ENCODE measurements at places on chromosomes 7 and 10. TPM values are rescaled to one million over a fixed set of nuclear protein-coding genes. Genes with fewer than 3 reads are reported as not detected.

DNA sequence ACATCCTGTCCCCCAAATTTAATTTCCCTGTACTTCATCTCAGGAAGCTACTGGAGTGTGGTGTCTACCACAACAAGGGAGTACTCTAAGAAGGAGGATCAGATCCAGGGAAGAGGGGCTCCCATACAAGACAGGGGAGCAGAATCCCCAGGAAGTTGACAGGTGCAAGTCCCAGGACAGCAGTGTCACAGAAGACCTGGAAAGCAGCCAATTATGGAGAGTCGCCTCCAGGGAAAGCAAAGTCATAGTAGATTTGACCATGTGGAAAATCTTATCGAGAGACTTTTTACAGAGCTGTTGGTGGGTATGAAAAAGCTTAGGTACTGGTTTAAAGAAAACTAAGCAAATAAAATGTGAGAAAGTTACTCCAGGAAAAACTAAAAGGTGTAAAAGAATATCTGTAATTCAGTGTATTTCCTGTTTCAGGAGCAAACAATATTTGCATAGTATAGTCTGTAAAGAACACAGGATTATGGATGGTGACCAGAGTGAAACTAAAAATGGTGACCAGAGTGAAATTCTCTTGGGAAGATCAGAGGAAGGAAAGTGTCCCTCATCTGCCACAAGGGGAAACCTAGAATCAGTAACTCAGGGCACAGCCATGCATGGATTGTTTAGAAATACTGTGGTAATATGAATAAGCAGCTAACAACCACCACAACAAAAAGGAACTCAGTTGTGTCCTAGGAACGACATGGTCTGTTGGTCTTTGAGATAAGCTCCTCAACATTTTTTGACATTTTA, 44.5 kb downstream of the LANCL2 start:
- DNase-seq = no peak

- DNase-seq = no peak
Observed at GRCh38 chr10:74137992-74138391, 12.6 kb downstream of the AP3M1 start.

The SLC39A12 gene
- polyA plus RNA-seq = not detected

The CLEC2L gene
- 2.1 TPM for polyA plus RNA-seq

DNA sequence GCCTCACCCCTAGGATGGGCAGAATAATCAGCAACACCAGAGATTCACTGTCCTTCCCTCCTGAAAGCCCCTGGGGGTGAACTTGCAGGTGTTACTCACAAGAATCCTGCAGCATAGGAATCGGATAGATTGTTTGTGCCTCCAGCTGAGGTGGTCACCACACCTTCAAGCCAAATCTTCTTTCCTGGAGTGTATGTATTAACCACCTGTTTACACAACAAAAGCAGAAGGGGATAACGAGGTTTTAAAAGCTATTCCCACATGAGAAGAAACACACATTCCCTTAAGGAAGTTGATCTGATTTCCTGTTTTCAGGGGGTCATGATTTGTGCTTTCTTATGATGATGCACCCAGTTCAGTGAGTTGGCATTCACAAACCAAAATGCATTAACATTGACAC, 173.8 kb upstream of the HPS1 start:
- no peak for DNase-seq

The CPA4 gene
- 1.2 TPM for polyA plus RNA-seq

DNA sequence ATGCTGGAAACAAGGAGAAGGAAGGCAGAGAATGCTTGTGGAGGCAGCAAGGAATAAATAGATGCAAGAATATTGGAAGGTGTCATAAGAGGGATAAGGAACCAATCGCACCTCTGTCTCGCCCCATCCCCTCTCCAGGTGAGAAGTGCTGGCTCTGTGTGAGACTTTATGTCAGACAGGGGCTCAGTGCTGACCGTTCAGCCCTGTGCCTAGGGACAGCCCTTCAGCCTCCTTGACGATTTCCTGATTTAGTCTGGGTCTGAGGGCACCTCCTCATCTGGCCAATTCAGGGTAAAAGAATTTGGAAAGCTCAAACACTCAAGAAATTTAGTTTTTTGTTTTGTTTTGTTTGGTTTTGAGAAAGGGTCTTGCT, 54.9 kb downstream of the FAM241B start:
- no peak for DNase-seq

GRCh38 chr7:65974876-65975275, 7.1 kb downstream of the GUSB start:
- DNase-seq = no peak

The NME8 gene
- polyA plus RNA-seq = 0.41 TPM

The MMD2 gene
- polyA plus RNA-seq = 0.10 TPM

The NUTM2B gene
- polyA plus RNA-seq = 1.6 TPM

The COL26A1 gene
- 1.2 TPM for polyA plus RNA-seq

Measured in muscle of back (tissue), 13 donors.